ENCODE measurements at places on chromosomes 5 and 9.

- no peak for DNase-seq
These were observed 9.7 kb downstream of the NOL8 start for GRCh38 chr9:92315456-92315855.

GRCh38 chr5:59845730-59846129 lies 47.8 kb downstream of the PDE4D start:
- peak; percentile 41 for DNase-seq

DNA sequence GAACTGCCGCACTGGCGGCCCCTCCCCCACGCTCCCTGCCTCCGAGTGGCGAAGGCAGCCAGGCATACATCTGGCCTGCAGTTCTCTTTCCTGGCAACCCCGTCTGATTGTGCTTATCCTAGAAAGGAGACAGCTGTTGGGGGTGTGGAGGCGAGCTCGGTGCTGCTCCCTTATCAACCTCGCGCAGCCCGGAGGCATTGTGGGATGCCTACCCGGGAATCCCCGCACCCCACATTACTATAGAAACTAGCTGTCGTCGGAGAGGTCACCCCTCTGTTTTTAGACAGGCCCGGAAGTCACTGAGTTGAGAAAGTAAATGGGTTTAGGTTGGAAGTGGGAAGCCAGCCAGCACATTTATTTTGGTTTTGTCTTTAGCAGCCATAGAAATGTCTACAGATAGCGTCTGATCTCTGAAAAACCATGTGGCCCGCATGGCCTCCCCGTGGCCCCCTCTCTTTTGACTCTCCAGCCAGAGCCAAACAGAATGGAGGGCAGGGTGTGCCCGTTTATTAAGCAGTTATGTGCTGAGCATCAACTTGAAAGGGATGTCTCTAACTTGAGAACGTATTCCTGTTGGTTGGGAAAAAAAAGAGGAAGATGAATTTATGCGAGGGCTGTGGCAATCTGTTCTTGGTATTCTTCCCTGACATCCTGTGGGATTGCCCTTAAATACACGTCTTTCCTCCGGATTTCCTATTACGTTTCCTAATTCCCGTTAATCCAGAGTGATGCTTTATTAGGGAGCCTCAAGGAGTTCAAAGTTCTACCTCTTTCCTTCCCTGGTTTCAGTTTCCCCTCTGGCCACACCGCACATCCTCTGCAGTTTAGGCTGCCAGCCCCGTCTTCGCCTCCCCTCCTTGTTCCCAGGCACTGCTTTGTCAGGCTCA lies 3.9 kb downstream of the STC2 start:
- DNase-seq: peak; percentile 82

GRCh38 chr5:27814983-27815382 lies 776.6 kb upstream of the CDH9 start:
- no peak for DNase-seq

GRCh38 chr5:97193355-97193688 lies 10.3 kb upstream of the RIOK2 start:
- DNase-seq: no peak

DNA sequence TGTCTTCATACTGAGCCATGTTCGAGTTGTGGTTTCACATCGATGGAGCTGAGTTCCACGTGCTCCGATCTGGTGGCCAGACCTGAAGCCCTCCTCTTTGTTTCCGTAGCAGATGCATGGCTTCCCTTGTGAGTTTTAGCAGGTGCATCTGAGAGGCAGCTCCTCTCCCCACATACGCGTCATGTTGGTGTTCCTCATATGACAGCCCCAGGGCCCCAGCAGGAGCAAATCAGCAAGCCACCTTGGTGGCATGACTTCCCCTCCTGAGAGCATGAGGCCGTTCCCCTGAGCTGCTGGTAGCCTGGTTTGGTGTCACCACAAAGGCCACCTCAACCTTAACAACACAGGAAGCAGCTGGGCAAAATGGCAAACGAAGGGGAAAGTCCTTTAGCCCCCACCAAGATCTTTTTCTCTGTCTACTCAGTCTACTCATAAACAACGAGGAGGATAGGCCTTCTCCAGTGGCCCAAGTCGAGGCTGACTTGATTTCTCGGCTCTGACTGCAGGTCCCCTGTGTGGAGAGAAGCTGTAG lies 5.9 kb downstream of the CYFIP2 start:
- no peak for DNase-seq

DNA sequence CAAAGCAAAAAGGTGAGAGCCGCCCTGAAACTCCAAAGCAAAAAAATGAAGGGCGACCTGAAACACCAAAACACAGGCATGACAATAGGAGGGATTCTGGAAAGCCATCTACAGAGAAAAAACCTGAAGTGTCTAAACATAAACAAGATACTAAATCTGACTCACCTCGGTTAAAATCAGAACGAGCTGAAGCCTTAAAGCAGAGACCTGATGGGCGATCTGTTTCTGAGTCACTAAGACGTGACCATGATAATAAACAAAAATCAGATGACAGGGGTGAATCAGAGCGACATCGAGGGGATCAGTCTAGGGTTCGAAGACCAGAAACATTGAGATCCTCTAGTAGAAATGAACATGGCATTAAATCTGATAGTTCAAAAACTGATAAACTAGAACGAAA lies 108.8 kb downstream of the NIPBL start:
- no peak for DNase-seq

- DNase-seq: no peak
These were observed 152.7 kb upstream of the MVB12B start for GRCh38 chr9:126173929-126174328.

DNA sequence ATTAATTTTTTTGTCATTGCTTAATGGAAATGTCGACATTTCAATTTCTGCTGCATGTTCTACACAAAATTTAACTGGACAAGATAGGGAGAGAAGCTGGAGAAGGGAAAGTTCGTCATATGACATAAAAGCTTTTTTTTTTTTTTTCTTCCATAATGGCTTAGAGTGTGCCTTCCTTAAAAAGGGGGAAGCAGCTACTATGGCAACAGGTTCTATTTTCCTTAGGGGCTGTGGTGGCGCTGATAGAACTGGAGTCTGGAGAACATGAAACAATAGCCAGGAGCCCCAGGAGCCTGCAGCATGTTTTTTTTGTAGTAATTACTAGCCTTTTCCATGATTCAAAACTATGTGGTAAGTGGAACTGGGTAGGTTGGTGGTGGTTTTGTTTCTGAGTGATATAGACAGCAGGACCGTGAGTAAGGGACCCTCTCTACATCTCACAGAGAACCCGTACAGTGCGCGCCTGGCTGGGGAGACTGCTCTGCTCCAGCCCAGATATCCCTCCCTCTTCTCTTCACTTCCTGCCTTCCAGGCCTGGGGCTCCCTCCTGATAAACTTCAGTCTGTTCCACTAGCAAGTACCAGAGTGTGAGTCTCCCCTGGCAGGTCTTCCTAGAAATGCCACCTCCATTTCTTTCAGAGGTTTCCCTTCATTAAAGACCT lies 301.6 kb downstream of the NR3C1 start:
- DNase-seq: no peak

DNA sequence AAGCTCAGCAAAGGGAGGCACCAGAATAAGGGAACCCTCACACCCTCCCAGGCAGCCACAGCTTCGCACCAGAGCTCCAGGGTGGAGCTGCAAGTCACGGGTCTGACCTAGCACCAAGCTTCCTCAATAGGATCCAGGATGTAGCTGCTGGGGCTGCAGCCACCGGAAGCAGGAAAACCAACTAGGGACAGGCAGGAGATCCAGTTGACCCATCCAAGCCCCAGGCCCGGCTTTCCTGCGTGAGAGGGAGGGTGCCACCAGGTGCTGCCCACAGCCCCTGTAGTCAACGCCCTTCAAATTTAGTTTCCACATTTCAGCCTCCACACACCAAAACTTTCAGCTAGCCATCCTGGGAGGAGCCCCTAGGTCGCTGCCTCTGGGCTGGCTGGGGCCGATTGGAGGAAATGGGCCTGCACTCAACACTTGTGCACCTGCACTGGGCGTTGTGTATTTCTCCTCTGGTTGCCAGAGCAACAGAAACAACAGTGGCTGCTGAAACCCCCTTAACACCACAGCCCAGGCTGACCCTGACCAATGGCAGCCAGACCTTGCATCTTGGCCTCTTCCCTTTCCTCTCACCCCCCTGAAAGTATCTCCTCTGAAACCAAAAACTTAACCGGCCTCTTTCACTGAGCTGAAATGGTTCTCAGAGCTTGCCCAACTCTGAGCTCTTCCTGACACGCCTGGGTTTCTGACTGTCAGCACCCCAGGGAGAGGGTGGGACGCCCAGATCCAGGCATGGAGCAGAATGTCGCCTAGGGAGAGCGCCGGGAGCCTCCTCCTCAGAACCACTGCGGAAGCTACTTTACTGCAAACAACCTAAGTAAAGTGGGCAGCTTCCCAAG lies 226.5 kb upstream of the MAP3K1 start:
- no peak for DNase-seq

DNA sequence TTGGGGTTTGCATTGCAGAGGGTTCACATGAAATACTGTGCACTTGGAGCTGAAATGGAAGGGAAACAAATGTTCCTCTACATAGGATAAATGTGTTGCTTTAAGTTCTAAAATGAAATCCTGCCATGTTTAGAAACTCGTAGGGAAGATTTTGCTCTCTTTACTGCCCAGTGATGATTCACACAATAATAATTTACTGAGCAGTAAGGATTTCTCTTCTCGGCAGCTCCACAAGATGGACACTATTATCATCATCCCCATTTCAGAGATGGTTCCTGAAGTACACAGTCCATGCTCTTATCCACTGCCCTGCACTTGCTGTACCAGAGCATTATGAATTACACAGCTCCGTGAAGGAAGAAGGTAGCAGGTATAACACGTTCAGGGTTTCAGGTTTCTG lies 4.1 kb downstream of the HACD4 start:
- DNase-seq: peak; percentile 33

DNA sequence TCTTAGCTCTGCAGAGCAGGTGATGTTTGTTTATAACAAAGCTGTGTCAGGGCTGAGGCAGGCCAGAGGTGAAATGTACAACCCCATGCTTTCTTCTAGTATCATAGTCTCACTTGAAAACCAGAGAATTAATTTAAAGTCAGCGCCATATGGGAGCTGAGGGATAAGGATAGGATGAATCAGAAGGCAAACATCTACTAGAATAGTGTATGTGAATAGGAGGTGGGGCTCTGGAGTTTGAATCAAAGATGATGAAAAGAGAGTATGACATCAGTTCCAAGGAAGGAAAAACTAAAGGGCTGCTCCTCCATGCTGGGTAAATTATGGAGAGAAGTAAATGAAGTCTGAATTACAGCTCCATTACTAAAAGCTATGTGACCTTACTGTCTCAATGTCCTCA lies 441.5 kb downstream of the RASEF start:
- DNase-seq: no peak

GRCh38 chr9:557601-558201 lies 283.8 kb upstream of the DMRT1 start:
- peak; percentile 32 for DNase-seq

GRCh38 chr5:27437594-27438200 lies 399.3 kb upstream of the CDH9 start:
- peak; percentile 33 for DNase-seq

DNA sequence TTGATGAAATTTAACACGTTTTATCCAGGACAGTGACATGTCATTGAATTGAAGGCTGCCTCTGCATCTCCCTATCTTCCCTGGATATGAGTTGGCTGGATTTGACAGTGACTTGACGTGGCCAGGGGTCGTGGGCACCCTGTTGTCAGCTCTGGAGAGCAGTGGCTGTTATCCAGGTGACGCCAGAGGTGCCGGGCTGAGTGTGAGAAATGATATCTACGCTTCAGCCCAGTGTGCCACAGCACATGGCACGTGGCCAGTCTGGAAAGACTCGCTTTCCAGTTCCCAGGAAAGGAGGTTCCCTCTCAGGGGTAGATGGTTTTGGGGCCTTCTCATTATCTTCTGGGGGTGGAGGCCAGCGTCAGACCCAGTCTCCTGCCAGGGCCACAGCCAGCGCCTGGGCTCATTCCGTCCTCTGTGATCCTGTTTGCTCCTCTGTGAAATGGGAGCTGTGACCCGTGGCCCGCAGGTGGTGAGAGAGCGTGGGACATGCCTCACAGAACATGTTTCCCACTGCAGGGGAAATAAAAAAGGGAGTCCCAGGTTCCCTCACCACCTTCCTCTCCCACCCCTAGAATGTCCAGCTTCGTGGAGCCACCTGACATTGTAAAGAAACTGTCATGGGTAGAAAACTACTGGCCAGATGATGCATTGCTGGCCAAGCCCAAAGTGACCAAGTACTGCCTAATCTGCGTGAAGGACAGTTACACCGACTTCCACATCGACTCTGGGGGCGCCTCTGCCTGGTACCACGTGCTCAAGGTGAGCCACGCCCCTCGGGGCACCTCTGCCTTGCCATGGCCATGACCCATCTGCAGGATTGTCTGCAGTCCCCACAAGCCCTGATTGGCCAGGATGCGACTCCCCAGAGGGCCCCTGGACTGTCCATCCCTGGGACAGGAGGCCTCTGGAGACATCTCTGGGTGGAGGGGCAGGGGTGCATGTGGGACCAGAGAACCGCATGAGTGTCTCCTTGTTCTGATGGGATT lies 76.5 kb downstream of the PHF2 start:
- DNase-seq: no peak

DNA sequence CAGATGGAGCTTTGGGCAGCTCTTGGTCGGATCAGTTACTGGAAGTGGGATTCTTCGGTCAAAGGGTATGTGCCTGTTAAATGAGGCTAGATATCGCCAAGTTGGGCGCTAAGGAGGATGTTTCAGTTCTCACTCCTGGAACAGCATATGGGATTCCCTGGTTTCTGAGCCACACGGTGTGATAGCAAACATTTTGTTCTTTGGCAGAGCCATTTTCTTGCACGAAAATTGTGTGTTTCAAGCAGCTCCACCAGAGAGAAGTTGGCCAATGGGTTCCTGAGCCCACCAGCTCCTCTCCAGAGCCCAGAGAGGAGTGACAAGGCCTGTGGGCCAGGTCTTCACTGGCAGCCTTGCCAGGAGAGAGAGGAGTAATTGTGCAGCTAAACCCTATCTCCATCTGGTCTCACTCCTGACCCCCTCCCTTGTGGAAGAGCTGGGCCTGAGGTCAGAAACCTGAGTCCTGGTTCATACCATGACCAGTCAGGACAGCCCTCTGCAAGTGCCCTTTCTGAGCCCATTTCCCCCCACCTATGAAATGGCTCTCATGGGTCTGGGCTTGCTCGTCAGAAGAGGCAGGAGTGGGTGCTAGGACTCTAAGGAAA lies 10.7 kb upstream of the SLC6A7 start:
- DNase-seq: no peak

DNA sequence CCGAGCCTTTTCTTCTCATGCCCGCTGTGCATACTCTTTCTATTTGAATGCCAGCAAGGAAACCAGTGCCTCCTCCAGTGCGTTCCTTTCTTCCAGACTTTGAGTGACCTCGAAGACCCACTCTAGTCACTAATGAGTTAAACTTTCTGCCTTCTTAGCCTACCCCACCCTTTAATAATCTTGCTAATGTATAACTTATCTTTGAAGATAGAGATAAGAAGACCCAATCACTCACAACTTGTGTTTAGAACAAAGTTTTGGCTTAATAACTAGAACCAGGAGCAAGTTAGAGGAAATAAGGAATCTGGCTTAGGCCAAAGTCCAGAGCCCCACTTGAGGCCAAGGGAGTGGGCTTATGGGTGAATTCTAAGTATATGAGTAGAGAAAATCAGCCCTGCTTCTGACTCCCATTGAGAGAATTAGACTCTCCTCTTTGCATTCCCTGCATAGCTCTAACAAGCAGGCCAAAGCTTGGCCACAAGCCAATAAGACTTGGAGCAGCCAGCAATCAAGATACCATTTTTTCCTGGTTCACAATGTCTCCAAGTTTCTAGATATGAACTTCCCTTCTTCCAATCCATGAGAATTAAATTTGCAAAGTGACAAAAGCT lies 181.5 kb upstream of the PIK3R1 start:
- peak; percentile 56 for DNase-seq

GRCh38 chr5:112586596-112587062 lies 151.1 kb upstream of the APC start:
- no peak for DNase-seq

- DNase-seq: peak; percentile 89
These were observed 72.7 kb upstream of the RANBP3L start for GRCh38 chr5:36374266-36374862.
